ENCODE measurements at places on chromosomes 2 and 18. TPM values are rescaled to one million over a fixed set of nuclear protein-coding genes. Genes with fewer than 3 reads are reported as not detected.

GRCh38 chr2:37656512-37657423 is 14.7 kb downstream of the CDC42EP3 start:
- peaks cover 97% of the 10 kb centered on the region for H3K4me1 ChIP-seq
- H3K27me3 ChIP-seq, result no peaks in the 10 kb centered on the region
- peaks cover 4% of the 10 kb centered on the region for H3K36me3 ChIP-seq
- DNase-seq, result no peak
- no peak overlapping the region for H3K4me3 ChIP-seq

Gene BAZ2B
- total RNA-seq, result 59.9 TPM

DNA sequence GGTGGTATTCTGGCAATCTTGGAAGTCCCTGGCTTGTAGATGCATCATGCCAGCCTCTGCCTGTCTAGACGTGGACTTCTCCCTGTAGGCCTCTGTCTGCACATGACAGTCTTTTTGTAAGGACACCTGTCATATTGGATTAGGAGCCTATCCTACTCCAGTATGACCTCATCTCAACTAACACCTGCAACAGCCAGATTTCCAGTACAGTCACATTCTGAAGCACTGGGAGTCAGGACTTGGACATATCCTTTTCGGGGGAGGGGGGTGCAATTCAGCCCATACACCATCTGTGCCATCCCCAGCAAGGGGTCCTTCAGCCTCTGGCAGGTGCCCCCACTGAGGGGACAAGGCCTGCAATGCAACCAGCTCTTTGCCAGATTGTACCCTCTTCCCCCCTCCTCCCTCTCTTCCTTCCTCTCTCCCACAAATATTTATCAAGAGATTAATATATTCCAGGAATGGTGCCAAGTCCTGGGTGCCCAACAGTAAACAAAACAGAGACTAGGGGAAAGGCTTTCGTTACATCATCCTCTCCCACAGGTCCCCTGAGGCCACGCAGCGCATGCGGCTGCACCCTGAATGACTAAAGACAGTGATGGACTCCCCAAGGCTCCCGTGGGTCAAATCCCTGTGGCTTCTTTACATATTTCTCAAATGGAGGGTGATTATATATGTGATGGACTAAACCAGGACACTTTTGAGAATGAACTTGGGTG is 20.5 kb upstream of the MYCN start:
- no peaks in the 10 kb centered on the region for H3K36me3 ChIP-seq
- no peak for DNase-seq
- no peaks in the 10 kb centered on the region for H3K4me1 ChIP-seq
- H3K27me3 ChIP-seq, result no peaks in the 10 kb centered on the region
- no peak overlapping the region for H3K27ac ChIP-seq

Gene NCKAP5
- total RNA-seq, result 4.5 TPM

Measured in esophagus squamous epithelium (tissue), 5 donors.